ENCODE measurements at places on chromosomes 12 and 14.

- DNase-seq: no peak
Observed at GRCh38 chr14:54208751-54209150, 188.1 kb upstream of the CDKN3 start.

DNA sequence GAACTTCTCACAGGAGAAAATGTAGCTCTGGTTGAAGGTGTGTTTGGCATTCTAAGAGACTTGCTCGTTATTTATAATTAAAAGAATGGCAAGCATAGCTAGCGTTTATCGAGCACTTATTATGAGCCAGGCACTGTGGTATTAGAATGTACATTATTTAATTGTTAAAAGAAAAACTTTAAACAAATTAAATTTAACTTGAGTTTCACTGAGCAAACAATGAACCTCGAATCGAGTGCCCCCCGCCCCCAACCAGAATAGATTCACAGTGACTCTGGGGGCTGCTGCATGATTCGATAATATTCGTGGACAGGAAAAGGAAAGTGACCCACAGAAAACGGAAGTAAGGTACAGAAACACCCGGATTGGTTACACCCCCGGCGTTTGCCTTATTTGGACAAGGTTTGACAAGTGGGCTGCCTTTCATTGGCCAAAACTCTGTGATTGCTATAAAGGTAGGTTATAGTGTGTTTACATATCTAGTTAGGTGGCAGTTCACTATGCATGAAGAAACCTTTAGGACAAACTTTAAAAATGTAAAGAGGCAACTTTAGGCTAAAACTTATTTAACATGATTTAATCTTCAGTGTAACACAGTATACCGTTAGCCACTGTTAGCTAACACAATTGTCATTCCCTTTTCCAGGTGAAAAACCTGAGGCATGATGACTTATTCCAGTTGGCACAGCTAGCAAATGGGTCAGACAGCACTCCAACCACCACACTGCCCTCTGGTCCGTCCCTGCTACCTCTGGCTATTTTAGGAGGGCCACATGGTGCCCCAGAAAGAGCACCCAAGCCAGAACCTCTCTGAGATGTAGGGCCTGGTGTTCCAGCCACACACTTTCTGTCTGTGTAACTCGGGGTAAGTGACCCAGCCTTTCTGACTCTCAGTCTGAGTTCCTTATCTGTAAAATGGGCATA is 7.1 kb downstream of the SCNN1A start:
- DNase-seq: no peak

- DNase-seq: no peak
Observed at GRCh38 chr12:89856431-89856830, 147.8 kb upstream of the ATP2B1 start.

GRCh38 chr14:98896449-98896848 is 375.5 kb downstream of the BCL11B start:
- no peak for DNase-seq

DNA sequence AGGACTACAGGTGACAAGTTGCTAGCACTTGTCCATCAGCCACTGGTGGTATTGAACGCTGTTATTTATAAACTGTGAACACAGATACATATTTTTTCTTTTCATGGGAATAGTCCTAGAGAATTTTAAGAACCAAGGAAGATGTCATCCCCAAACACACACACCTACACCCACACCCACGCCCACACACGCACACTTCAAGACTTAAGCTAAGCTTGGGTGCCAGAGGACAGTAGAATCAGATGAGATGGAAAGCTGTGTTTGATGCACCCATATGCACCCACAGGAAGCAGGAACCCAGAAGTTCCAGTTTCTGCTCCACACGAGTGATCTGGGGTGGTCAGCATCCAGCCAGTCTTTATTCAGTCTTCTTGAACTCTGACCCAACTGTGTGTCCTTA is 348.3 kb downstream of the KCNH5 start:
- no peak for DNase-seq

- no peak for DNase-seq
Observed at GRCh38 chr12:90653040-90653439, 301.9 kb downstream of the CCER1 start.

DNA sequence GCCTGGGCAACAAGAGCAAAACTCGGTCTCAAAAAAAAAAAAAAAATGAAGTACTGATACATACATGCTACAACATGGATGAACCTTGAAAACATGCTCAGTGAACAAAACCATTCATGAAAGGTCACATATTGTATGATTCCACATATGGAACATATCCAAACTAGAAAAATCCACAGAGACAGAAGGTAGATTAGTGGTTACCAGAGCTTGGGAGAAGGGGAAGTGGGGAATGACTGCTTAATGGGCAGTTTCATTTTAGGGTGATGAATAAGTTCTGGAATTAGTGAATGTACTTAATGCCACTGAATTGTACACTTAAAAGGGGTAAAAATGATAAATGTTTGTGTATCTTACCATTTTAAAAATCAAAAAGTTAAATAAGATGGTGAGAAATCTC is 2.7 kb downstream of the ITGB7 start:
- no peak for DNase-seq

DNA sequence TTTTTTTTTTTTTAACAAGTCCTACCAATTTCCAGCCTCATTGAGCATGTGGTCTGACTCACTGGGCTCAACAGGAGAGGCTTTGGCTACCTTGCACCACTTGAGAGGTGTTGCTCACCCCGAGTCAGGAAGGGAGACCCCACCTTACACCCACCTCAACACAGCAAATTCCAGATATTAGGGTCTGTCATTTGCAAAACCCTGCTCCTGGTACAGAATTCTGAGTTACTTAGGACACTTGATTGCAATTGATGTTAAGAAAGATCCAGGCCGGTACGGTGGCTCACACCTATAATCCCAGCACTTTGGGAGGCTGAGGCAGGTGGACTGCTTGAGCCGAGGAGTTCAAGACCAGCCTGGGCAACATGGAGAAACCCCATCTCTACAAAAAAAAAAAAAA is 14.1 kb downstream of the DGLUCY start:
- DNase-seq: no peak

Data from activated CD8-positive, alpha-beta memory T cell treated with anti-CD3 and anti-CD28 coated beads, Interleukin-2, amount 50 U/mL, for 4 hours (primary cell).